Posterior cingulate gyrus (tissue), 11 donors: ENCODE measurements at places on chromosomes 12 and 14.
A peak's percentile ranks its signal among the peaks of the same experiment; 100 is the strongest.

- DNase-seq, result no peak
Observed at GRCh38 chr12:113058553-113058952, 2.0 kb downstream of the DTX1 start.

- no peak for DNase-seq
Observed at GRCh38 chr12:53994264-53995001, 5.5 kb upstream of the HOXC9 start.

GRCh38 chr12:84986586-84986985 is 49.5 kb downstream of the TSPAN19 start:
- no peak for DNase-seq

- DNase-seq, result no peak
Observed at GRCh38 chr12:67598598-67598997, 49.9 kb upstream of the DYRK2 start.

GRCh38 chr12:104740668-104741067 is 217.4 kb downstream of the SLC41A2 start:
- DNase-seq, result no peak

GRCh38 chr12:109588461-109589239 is 15.1 kb downstream of the MVK start:
- DNase-seq, result no peak

- no peak for DNase-seq
Observed at GRCh38 chr12:127654383-127654985, 612.5 kb upstream of the TMEM132C start.

DNA sequence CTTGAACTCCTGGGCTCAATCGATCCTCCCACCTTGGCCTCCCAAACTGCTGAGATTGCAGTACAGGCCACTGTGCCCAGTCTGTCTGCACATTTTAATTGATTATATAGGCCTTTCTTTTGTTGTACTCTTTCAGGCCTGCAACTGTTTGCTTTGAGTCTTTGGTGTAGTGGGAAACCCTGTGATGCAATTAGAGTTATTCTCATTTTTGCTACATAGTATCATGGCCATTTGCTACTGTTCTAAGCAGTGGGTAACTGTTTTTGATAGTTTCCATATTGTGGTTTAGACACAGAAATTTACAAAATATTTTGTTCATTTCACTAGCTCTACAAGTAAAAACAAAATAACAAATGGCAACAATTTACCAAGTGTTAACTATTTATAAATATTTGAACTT is 6.3 kb upstream of the TUBA1B start:
- DNase-seq, result no peak

- DNase-seq, result no peak
Observed at GRCh38 chr14:37246427-37246829, 48.7 kb downstream of the MIPOL1 start.

DNA sequence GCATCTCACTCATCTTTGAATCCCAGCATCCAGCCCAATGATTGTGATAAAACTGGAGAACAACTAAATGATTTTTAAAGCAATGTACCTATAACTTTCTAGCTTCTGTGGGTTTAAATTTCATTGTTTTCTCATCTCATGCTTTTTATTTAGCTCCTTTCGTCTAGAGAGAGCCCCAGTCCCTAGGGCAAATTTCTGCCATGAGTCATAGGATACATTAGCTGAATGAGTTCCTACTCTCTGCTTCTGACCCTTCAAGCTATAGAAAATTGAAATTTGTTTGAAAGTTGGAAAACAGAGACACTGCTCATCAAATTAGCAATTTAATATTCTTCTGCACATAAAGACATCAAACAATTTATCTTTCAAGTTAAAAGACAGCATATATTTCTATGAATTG is 113.9 kb downstream of the KIF21A start:
- no peak for DNase-seq

DNA sequence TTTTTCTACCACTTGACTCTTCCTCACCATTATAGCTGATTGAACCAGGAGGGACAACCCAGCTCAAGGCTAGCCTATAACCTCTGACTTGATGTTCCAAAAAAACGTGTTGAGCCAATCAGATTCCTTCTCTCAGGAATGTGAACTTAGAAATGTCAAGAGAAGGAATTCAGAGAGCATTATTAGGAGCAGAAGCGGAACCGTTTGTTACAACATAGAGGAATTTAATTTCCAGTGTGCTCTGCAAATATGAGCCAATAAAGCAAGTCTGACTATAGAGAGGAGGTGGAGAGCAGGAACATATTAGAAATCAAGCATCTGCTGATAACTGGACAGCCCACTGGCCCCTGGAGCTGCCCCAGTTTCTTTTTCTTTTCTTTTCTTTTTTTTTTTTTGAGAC is 15.3 kb upstream of the PELI2 start:
- DNase-seq, result no peak

- DNase-seq, result no peak
Observed at GRCh38 chr14:46074061-46074460, 577.5 kb downstream of the RPL10L start.

GRCh38 chr14:98226411-98226810 is 1045.6 kb downstream of the BCL11B start:
- DNase-seq, result no peak

- DNase-seq, result peak; percentile 92
Observed at GRCh38 chr12:30926243-30927221, at the start of gene TSPAN11. TSS of gene TSPAN11 (plus strand) at chr12:30926748. CDS start at chr12:30953992, 27,244 bp downstream.

- DNase-seq, result no peak
Observed at GRCh38 chr12:50149311-50149710, 17.9 kb downstream of the CERS5 start.

- DNase-seq, result peak; percentile 71
Observed at GRCh38 chr14:103550451-103551337, 11.8 kb downstream of the BAG5 start.

GRCh38 chr12:121871467-121871866 is 12.8 kb upstream of the HPD start:
- DNase-seq, result no peak

GRCh38 chr14:52700701-52701172 is 5.4 kb upstream of the ERO1A start:
- no peak for DNase-seq

DNA sequence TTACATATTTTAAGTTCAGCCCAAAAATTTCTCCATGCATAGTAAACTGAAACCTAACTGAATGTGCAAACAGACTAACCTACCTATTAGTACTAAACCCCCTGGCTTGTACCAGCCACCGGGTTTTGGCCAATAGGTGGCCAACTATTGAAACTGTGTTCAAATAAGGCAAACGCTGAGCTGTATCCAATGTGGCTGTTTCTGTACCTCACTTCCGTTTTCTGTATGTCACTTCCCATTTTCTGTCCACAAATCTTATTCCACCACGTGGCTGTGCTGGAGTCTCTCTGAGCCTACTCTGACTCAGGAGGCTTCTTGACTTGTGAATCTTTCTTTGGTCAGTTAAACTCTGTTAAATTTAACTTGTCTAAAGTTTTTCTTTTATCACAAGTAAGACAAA is 6.0 kb upstream of the FBXO34 start:
- no peak for DNase-seq

DNA sequence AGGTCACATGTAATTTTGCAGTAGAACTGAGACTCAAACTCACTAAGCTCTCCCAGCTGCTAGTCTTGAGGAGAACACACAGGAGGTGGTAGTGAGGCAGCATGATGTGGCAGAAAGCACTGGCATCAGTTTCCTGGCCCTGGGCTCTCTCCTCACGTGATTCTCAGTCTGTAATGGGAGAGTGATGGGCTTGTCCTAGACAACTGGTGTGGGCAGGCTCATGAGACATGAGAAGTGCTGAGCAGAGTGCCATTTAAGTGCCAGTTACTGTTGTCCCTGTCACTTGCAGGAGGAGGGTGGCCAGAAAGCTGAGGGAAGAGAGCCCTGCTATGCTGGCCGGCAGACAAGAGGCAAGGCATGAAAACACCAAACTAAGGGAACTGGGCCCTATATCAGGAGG is 48.5 kb upstream of the OVCH1 start:
- DNase-seq, result no peak

GRCh38 chr12:21852251-21852650 is 77.7 kb upstream of the KCNJ8 start:
- no peak for DNase-seq

DNA sequence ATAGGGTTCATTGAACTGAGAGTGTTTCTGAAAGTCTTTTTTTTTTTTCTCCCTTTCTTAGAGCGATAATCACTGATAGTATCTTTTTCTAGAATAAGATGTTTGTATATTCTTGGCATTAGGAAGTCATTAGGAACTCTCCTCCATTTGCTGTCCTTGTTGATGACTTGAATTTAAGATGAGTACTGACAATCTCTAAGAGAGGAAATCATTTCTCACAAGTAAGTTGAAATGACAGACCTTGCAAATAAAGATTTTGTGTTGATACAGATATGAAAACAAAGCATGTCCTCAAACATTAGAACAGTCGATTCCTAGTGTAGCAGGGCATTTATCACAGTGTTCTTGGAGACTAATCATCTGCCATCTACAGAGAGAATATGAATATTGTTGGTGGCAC is 458.4 kb upstream of the SYT1 start:
- no peak for DNase-seq

- DNase-seq, result no peak
Observed at GRCh38 chr12:56476972-56477432, 8.6 kb downstream of the SPRYD4 start.

DNA sequence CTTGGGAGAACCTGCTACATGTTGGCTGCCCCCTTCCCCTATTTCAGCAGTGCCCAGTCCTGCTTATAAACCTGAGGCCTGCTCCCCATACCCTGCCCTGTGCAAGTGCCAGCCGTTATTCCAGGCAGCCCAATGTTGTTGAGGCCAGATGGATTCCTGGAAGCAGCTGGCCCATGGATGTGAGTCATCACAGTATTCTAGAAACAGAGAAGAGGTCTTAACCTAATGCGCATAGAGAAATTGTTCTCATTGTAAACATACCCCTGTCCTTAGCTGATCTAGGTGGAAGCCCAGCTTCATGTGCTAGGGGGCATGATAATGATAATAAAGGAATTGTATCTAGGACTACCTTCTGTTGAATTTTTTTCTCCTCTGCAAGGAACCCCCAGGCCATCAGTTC is 69.7 kb downstream of the TSPAN11 start:
- DNase-seq, result no peak

GRCh38 chr12:124399622-124400021 is 104.7 kb downstream of the RFLNA start:
- no peak for DNase-seq

DNA sequence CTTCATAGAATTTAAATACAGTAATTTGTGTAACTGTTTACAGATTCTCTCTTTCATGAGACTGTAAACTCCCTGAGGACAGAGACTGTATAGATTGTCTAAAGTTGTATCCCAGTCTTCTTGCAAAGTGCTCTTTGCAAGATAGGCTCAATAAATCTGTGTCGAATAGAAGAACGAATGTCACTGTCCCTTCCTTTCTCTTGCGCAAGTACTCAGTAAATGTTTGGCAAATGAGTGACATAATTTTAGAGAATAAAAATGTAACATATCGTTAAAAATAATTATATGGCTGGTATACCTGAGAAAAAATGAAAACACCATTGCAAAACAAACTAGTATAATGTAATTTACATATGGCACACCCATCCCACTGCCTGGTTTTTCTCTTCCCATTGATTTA is 1.9 kb upstream of the RALGAPA1 start:
- no peak for DNase-seq

DNA sequence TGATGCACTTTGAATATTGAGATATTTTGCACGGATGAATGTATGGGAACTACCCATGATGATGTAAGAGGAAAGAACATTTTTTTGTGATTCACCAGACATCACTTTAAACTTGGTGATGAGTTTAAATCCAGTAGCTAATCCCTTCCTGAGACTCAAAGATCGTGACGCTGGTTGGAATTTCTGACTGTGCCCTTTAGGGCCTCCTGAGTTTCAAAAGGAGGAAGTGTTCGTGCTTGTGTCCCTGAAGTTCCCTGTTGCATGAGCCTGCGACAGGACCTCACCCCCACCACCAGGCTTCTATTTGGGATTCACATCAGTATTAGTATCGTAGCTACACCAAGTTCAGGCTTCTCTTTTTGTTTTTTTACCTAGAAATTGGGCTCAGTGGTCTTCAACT is 18.6 kb upstream of the RIN3 start:
- no peak for DNase-seq

DNA sequence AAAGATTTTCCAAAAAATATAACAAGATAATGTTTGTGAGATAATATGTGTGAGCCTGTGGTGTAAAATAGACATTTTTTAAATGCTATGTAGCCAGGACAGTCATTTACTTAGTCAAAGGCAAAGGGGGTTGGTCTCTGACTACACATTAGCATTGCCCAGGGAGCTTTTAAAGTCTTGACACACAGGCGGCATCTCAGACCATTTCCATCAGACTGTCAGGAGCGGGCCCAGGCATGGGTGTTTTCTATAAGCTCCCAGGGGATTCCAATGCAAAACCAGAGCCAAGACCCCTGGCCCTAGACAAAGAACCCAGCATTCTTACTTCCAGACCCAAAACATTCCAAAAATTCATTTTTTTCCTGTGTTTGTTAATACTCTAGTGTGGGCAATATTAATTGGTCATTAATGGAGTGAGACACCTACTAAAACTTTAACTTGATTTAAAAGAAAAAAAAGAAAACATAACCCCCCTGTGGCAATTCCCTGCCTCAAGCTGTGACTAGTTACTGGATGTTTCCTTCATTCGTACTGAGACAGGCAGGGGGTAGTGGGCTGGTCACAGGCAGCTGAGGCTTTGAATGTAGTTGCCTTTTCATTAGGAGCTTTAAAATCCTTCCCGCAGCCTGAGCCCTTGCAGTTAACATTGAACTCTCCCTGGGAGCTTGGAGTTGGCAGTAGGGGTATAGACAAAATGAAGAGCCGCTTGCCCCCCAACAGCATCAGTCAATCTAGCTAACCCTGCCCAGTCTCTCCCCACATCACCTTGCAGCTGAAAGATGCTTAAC is 103.7 kb downstream of the CMKLR1 start:
- no peak for DNase-seq

DNA sequence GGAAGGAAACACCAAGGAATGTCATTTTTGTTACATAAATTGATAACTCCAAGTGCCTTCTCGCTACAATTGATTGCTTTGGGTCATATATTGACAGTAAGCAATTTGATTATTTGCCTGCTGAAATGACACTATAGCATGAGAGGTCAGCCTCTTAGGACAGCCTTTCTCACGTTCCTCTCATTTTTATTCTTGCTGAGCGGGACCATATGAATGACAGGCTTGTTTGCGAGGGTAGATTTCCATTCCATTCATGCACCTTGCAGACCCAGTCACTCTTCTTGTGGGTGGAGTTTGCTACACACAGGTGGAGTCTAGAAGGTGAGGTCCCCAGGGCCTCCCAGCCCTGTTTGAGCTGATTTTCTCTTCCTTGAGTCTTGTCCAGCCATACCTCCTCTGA is 27.3 kb downstream of the DAAM1 start:
- DNase-seq, result no peak

DNA sequence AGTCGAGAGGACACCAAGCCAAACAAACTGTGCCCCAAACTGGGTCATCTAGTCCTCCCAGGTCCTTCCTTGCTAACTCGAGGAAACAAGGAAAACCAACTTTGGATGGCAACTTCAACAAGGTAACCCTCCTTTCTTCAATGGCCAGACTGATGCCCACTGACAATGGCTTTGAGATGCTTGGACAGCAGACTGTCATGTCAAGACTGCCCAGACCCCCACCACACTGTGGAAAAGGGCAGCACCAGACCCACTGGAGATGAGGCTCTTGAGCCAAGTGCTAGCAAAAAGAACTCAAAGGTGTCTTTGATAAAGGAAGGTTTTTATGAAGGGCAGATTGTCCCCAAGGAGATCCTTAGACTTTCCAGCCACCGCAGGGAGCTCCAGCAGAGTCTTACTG is 9.0 kb upstream of the CDH24 start:
- no peak for DNase-seq
